ENCODE measurements at places on chromosomes 2 and 18.

GRCh38 chr2:215080545-215080944 is 57.9 kb downstream of the ABCA12 start:
- DNase-seq = no peak

- DNase-seq = no peak
Measured at GRCh38 chr18:35515460-35516130, 17.8 kb upstream of the INO80C start.

DNA sequence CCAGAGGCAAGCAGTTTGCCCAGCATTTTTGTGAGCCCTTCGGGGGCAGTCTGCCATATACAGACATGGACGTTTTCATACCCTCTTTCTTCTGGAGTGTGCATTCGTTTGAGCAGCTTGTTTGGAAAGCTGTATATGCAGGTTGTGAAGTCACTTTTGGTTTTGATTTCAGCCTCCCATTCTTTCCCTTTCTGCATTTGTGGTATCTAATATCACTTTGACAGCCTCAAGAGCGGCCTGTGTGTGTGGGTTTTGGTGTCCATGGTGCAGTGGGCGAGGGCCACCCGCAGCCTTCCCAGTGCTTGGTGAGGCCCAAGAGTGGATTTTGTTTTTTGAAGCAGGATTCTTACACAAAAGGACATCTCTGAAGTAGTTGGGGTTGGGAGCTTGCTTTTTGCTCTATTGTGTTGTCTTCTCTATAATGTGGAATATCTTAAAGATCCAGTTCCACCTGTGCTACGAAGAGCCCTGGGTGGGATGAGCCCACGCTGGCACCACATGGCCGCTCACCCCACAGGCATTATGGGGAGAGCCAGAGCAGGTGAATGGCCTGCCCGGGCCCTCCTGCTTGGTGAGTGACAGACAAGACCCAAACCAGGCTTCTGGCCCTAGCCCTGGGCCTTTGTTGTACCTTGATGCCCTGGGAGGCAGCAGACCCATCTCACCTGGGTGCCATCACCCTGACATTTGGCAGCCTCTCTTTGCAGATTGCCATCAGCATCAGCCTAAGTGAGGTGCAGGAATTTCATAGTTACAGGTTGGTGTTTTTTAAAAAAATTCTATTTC is 29.5 kb downstream of the INPP4A start:
- no peak for DNase-seq

- DNase-seq = no peak
Measured at GRCh38 chr18:13793819-13794218, 30.1 kb upstream of the MC5R start.

- DNase-seq = no peak
Measured at GRCh38 chr18:79108549-79109215, 39.5 kb downstream of the ATP9B start.

GRCh38 chr2:240339411-240340360 is 95.8 kb upstream of the GPC1 start:
- DNase-seq = no peak

DNA sequence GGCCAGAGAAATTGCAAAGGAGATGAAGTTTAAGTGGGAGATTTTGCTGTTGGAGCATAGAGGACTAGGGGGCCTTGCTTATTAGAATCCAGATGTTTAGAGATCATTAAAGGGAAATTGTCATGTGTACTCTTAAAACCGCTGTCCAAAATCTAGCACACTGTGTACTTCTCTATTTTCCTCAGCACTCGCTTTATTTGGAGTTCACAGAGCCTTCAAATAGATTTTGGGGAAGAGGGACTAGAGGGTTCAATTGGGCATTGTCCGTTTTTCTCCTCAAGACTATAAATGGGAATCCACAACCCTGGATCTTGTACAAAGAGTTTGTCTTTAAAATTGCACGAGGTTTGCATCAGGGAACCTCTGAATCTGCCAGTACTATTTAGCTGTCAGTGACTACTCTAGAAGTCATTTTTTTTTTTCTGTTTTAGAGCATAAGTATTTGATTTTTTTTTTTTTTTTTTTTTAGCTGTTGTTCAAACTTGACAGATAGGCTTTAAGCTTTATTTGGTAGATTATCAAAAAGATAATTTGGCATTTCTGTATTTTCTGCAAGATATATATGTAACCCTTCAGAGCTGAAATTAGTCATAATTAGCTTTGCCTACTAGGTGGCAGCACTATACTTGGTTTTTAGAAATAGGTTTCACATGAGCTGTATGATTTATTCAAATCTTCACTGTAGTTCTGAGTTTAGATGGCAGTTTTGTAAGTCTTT is 14.2 kb downstream of the PMS1 start:
- DNase-seq = no peak

DNA sequence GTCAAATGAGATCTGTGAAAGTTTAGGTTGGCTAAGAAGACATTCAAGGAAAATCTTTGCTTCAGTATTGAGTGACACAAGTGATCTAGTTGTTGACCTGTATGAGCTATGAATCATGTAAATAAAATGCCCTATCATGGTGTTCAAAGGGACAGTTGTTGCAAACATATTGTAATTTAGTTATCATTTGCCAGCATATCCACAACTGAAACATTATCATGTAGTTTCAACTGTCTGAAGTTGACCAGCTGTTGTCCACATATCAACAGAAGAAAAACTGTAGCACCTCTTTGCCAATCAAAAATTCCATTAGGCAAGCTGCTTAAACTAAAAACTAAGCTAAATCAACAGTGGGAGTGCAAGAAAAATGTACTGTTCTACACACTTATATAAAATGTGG is 527.1 kb upstream of the NRXN1 start:
- no peak for DNase-seq

DNA sequence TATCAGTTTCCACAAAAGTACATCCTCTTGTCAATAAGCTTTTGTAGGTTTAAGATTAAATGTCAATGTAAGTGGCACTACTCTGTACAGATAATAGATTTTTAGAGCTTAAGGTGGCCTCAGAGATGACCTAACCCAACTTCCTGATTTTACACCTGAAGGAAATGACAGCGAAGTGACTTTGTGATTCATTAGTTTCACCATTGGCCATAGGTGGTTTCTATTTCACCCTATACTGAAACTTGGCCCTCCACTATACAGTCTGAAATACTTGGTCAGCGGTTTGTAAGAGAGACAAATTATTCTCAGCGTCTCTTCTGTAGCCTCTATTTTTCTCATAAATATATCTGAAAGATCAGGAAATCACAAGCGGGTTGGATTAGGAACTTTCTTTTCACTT is 330.4 kb upstream of the FAM98A start:
- DNase-seq = no peak

- DNase-seq = peak; percentile 44
Measured at GRCh38 chr18:24212939-24213338, 74.1 kb downstream of the CABYR start.

DNA sequence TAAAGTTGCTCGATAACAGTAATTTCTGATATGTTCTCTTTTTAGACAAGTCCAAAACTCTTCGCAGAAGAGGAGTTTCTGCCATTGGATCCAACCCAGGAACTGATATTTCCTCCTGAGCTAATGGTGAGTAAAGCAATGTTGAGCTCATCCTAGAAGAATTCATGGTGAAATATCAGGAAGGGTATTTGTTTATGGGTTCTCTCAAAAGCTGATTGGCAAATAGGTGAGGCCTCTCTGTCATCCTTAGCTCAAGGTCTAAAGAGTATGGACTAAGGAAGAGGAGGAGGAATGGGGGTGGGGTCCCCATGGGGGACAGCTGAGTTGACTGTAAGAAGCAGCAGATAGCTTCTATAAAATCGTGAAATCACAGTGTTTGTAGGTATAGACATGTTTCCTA is 18.2 kb downstream of the AOX1 start:
- DNase-seq = peak; percentile 49

DNA sequence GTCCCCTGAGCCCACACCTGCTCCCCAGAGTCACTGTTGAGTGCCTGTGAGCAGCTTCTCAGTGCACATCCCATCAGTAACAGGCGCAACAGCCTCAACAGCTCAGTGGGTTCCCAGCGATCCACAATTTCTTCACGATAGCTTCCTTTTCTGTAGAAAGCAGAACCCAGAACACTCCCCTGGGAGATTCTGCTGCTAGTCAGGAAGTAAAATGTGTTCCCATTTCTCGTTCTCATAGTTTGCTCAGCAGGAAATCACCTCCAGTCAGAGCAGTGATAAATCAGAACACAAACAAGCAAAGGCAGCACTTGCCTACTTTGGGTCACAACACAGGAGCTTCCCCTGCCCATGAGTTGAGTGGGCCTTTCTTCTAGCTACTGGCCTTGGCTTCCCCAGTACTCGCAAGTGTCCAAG is 48.9 kb upstream of the ATG16L1 start:
- DNase-seq = no peak

DNA sequence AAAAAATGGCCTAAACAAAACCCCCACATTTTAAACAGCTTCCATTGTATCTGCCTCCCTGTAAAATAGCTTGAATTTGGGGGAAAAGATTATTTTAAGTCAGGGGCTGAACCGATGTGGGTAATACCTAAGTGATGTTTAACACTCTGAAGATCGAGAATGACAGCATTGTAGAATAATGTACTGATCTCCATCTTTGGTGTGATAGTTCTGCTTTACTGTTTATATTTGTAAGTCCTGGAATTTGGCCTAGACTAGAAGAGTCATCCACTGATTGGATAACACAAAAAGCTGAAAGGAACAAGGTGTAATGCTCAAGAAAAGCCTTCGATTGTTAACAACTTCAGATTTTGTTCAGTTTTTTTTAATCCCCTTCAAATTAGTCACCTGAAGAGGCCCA is 53.8 kb upstream of the CCDC68 start:
- DNase-seq = no peak

DNA sequence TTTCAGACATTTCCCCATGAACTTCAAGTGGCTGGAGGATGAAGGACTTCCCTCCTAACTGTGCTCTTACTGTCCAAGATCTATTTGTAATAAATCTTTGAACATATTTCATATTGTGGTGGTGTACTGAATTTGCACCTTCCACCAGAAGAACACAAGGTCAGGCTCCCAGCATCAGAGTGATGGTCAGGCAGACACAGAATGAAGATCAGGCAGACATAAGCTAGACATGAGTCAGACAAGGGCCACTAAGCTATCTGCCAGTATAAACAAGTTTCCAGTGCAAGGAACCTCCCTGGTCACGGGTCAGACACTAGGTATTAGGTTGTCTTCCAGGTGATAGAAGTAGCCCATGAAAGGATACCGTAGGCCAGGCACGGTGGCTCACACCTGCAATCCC is 20.0 kb downstream of the AQP12B start:
- no peak for DNase-seq

DNA sequence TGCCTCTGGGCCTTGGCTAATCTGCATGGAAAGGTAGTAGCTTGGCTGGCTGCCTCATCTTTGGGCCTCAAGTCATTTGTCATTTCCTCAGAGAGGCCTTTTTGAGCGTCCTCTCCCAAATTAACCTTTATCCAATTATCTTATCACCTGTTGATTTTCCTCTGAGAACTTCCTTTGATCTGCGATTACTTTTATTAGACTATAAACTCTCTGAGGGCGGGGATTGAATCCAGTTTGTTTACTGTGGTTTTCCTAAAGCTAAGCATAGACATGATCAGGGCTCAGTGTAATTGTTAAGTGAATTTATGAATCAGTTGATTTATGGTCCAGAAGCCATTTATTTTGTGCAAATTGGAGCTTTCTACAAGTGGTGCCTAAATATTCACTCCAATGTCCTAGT is 7.5 kb downstream of the RPE start:
- DNase-seq = no peak

- DNase-seq = peak; percentile 88
Measured at GRCh38 chr2:217223222-217223930, 363.5 kb upstream of the TNP1 start.

DNA sequence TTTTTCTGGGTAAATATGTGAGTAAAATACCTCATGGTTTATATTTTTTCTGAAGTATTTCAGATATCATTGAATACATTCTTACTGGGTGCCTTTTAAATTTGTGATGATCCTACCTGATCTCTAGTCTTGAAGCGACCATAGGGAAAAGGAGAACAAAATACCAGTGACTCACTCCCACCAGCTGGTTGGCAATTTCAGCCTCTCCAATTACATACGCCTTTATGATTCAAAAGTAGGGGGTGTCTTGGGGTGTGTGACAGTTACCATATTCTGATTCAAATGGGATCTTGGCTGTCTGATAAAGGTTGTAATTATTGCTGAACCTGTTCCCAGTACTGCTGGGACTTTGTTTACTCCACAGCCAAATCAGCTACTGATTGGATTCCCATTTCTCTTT is 175.9 kb upstream of the NXPH2 start:
- DNase-seq = no peak

- no peak for DNase-seq
Measured at GRCh38 chr2:16123421-16123820, 183.1 kb downstream of the MYCN start.

- no peak for DNase-seq
Measured at GRCh38 chr18:76018210-76018609, 476.8 kb downstream of the ZNF516 start.

GRCh38 chr2:227772197-227772661 is 26.5 kb downstream of the SCYGR8 start:
- DNase-seq = no peak

DNA sequence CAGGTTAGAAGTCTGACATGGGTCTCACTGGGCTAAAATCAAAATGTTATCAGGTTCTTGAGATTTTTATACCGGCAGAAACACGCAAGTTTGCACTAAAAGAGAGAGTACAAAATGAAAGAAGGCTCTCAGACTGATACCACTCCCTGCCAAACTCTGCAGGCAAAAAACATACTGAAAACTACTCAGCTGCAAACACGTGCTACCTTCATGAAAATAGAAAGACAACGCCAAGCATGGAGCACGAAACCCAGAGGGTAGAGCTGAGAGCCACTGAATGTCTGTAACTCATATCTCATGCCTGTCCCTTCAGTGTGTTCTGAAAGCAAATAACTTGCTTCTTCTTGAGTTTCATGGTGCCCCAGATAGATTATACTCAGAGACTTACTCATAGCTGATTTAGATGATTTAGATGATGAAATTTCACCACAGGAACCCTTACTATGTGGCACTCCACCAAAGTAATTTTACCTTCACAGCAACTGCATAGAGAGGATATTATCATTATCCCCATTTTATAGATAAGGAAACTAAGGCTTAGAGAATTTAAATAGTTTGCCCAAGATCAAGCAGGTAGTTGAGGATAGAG is 313.0 kb upstream of the SLC39A10 start:
- DNase-seq = no peak
